ENCODE measurements at places on chromosomes 3 and 15.

- DNase-seq = no peak
These were observed 14.2 kb upstream of the SLC25A36 start for GRCh38 chr3:140927279-140928069.

DNA sequence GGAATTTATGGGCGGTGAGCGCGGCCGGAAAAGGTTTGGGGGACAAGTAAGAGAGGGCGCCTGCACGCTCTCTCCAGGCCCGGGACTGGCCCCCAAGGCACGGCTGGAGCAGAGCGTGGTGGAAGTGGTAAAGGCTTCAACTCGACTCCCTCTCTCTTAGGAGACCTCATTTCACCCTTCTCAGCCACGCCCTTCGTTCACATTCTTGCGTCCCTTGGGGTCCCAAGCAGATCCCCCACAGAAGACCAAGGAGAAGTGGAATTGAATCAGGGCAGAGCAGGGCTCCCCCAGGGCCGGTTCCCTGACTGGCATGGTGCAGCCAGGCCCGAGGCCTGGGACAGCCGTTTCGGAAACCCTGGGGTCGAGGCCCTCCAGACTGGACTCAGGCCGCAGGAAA is 75.4 kb upstream of the POLG start:
- no peak for DNase-seq

DNA sequence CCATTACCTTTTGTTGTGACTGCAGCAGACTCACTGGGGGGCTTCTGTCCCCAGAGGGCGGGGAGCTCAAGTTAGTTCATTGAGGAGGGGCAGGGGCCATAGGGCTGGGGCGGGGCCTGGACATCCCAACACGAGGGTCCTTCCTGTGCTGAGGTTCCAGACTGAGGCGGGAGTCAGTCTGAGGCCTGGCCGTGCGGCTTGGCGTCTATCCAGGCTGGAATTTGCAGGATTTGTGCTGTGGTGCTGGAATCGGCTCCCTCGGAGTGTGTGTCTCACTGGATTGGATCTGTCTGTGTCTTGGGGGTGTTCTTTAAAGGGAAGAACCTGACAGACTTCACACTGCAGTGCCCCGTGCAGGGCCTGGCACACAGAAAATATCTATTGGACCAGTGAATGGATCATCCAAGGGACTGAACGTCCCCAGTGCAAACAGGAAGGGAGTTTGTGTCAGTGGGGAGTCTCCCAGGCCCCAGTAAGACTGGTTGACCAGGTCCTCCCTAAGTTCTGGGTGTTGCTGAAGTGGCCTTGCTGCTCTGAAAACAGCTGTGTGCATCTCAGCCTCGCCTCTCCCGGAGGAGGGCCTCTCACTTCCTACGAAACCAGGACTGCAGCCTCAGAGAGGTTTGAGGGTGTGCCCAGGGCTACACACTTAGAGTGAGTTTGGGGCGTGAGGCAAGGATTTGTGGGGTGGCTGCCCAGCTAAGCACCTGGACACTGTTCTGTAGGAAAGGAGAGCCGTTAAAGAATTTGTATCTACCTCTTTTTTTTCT is 26.1 kb downstream of the GOLGA6L2 start:
- no peak for DNase-seq

- no peak for DNase-seq
These were observed 53.2 kb upstream of the HEG1 start for GRCh38 chr3:125108833-125109535.

DNA sequence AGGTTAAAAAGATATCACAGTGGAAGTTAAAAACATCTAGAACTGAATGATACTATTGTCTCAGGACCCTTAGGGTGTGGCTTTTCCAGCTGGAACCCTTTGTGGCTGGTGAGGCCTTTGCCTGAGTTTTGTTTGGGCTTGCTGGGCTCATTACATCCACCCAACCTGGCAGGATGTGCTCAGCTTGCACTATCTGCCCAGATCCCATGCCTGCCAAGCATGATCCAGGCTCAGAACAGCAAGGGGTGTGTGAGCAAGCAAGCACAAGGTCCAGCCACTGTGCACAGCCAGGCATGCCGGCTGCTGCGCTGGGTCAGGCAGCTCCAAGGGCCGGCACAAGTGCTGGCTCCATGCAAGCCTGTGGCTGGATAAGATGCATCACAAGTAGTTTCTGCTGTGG is 512.7 kb upstream of the CDIN1 start:
- no peak for DNase-seq

- peak; percentile 67 for DNase-seq
These were observed 60.0 kb upstream of the MNS1 start for GRCh38 chr15:56524915-56525314.

DNA sequence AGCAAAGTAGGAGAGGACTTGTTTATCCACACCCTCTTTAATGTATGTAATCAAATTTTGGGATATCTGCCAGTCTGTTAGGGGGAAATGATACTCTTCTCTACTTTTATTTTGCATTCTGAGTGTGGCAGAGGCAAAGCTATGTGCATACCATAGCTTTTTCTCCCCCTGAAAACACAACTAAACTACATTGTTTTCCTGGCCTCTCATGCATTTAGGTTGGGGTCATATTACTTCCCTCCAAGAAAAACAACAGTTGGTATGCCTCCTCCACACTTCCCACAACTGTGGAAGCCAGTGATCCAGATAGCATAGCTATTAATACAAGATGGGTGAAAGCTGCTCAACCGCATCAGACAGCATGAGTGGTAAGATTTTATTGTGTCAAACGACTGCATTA is 6.9 kb downstream of the RPL15 start:
- DNase-seq = peak; percentile 85

DNA sequence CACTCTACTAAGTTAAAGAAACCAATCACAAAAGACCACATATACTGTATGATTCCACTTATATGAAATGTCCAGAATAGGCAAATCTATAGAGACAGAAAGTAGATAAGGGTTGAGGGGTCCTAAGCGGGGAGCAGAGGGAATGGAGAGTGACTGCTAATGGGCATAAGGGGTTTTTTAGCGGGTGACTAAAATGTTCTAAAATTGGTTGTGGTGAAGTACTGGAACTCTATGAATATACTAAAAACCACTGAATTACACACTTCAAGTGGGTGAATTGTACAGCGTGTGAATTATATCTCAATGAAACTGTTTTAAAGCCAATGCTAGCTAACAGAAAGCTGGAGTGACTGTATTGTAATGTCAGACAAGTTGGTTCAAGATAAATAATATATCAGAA is 33.3 kb downstream of the KPNA1 start:
- DNase-seq = no peak

- DNase-seq = no peak
These were observed 266.1 kb downstream of the ARRDC4 start for GRCh38 chr15:98226578-98226977.

DNA sequence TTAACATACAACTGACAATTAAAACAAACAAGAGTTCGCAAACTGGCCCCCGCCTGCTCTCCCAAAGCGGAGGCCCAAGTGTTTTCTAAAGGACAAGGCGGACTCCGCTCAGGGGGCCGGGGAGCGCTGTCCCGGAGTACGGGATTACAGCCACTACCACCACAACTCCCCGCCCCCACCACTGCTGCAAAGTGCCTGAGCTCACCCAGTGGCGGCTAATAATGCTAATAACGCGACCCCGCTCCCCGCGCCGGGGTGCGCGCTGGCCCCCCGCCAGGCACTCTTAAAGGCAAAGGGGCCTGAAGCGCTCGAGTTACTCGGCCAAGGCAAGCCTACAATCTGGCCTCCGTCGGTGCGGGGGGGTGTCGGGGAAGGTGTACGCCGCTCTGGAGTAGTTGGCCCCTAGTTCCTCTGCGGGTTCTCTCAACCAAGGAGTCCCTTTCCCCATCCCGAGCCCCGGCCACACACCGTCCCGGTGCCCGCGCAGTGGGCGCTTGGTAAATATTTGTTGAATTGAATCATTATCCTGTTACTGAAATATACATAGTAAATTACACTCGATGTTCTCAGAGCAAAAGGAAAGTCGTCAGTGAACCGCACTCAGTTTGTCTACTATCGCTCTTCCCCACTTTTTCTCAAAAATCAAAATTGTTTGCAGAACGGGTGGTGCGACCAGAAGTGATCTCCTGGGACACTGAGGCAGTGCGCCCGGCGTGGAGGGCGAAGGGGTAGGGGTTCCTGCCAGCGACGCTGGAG is 827 bp downstream of the WNT5A start:
- DNase-seq = peak; percentile 86

DNA sequence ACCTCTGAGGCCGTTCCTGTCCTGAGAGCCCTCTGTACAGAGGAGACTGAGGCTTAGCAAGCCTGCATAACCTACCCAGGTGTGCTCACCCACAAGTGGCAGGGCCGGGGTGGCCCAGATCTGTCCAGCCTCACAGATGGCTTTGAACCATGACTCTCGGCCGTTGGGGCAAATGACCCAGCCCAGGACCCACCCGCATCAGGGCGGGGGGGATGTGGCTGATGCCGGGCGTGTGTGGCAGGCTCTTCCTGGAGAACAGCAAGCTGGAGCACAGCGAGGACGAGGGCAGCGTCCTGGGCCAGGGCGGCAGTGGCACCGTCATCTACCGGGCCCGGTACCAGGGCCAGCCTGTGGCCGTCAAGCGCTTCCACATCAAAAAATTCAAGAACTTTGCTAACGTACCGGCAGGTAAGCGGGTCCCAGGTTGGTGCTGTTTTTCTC is 133.5 kb downstream of the LRRK1 start:
- DNase-seq = no peak

DNA sequence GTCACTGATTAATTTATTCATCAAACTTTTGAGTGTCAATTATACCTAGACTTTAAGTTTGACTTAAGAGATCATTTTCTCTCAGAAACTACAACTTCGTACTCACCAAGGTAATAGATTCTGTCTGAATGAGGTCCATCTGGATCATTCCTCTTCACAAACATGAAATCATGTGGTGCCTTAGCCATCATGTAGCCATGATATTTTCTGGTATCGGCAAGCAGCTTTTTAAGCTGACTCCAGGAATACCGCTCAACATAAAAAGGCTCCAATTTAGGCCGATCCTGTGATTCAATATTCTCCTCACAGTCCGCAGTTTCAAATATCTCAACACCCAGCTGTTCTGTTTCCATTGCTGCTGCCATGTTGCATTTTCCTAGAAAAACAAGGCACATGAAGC is 5.3 kb downstream of the DPP8 start:
- DNase-seq = no peak

- DNase-seq = no peak
These were observed 1.8 kb downstream of the ZNF280D start for GRCh38 chr15:56731548-56731947.

- peak; percentile 88 for DNase-seq
These were observed 12.1 kb upstream of the RTP2 start for GRCh38 chr3:187714404-187714979.

- peak; percentile 81 for DNase-seq
These were observed 181.2 kb downstream of the NECTIN3 start for GRCh38 chr3:111252779-111253178.
